ENCODE measurements at places on chromosomes 7 and 10.

DNA sequence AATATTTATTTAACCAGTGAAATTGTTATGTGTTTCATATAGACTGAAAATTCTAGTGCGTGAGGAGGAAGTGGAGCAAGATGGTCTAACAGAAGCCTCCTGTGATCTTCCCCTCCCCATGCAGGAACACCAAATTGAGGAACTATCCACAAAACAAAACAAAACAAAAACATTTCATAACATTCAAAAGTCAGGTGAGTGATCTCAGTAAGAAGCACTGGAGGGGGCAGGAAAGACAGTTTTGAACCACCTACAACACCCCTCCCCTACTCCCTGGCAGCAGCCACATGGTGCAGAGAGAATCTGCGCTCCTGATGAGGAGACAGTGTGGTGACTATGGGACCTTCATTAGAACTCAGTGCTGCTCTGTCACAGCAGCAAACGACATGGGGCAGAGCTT lies 221.9 kb upstream of the SEMA3C start:
- no peak for DNase-seq

- no peak for DNase-seq
Measured at GRCh38 chr7:39084349-39084748, 106.6 kb downstream of the POU6F2 start.

DNA sequence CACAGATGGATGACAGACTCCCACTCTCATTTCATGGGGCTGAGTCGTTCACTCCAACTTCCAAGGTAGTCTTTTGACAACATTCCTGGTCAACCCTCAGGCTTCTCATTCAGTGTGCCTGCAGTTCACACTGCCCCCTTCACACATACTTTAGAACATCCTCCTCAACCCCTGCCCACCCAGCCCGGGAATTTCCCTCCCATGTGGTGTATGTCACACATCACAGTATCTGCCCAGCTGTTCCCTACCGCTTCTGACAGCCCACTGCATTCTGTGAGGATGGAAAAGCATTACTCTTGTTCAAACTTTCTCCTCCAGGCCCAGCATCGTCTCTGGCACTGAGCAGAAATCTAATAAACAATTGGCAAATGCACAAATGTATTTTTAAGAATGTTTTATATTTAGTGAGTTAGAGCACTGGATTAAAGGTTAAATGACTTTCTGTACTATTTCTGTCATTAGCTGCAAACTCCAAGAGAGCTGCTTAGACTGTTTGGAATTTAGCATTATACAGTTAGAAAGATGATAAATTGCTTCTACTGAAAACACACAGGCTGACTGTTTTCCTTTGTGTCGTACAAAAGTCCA lies 110.4 kb downstream of the SFMBT2 start:
- no peak for DNase-seq

- no peak for DNase-seq
Measured at GRCh38 chr10:132574783-132575319, 37.3 kb downstream of the INPP5A start.

GRCh38 chr7:45114926-45115325 lies 3.4 kb upstream of the TBRG4 start:
- no peak for DNase-seq

GRCh38 chr10:110357252-110357780 lies 52.6 kb upstream of the SMNDC1 start:
- DNase-seq: peak; percentile 71

DNA sequence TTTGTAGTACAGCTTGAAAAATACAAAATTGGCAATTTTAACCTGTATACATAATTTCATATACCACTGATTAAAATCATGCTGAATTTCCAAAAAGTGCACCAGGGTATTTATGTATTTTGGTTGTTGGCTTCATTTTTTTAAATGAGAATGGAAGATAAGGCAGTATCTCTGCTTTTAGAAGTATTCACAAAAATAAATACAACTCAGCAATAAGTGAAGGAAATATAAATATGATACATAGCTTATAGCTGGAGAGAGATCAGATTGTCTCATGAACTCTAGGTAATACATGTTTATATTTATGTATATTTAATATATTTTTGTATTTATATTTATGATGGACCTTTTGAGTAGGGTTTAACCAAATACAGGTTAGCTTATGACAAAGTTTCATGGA lies 81.0 kb downstream of the KMT2E start:
- no peak for DNase-seq

DNA sequence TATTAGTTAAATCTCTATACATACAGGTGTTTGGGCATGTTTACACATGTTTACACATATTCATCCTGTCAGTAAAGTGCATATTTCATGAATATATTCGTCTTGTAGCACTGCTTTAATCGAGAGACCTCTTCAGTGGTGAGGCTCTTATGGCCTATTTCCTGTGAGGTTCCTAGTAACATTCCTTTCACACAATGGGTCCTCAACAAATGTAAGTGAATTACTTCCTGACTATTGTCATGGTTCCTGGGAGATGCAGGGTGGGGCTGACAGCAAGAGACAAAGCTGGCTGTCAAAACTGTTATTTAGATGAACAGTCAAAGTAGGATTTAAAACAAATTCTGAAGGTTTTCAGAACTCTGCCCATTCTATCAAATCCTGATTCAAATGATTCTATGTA lies 12.4 kb upstream of the SEMA3A start:
- DNase-seq: no peak

DNA sequence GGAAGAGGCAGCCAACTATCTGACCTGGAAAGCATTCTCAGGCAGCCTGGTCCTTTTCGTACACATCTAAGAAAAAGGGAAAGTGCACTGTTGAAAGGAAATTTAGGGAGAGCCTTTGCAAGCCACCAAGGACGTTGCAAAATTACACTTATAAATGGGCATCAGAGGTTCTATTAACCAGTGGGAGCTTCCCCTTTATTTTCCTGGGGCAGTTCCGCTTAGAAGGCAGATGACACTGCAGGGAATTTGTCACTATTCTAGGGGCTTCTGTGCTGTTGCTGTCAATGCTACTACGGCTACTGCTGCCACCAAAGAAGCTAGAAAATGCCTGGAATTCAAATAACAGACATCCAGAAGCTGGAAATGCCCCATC lies 79.6 kb upstream of the AUTS2 start:
- DNase-seq: no peak

DNA sequence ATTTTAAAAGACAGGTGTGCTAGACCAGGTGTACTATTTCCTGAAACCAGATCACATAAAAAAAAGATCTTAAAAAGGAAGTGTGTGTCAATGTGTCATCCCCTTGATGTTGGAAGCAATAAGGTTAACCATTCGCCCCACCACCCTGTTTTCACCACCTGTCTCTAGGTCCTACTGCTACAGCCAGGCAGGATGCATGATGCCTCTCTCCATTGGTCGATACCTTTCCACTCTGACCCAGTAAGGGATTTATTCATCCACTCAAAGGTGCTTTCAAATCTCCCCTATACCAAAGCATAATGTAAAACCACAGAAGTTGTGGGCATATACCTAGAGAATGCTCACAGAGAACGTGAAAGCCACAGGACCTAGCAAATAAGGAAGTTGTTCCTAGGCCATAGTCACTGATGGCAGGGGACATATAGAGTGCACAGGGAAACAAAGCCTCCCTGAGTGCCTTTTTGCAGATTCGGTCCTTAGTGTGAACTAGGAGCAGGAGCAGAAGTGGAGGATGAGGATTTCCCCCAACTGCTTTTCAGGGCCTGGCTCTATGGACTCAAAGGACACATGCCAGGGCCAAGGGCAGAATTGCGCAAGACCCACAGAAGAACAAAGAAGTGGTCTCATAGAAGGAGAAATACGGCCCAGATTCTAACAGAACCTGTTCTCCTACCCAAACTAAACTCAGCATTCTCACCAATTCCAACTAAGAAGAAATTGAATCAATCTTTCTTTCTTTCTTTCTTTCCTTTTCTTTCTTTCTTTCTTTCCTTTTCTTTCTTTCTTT lies 631.5 kb upstream of the NRP1 start:
- DNase-seq: no peak

- DNase-seq: no peak
Measured at GRCh38 chr7:104814671-104815400, 199.2 kb upstream of the KMT2E start.

Measured in stimulated activated CD4-positive, alpha-beta T cell treated with anti-CD3 and anti-CD28 coated beads, Interleukin-2, amount 100 ng/mL, for 24 hours (primary cell).